Stimulated activated CD4-positive, alpha-beta T cell treated with anti-CD3 and anti-CD28 coated beads, Interleukin-1b, Interleukin-23, amount 100 ng/mL, for 1 hour (primary cell): ENCODE measurements at places on chromosomes 2 and 18.

GRCh38 chr2:142981069-142981378 lies 103.6 kb downstream of the KYNU start:
- DNase-seq, result no peak

DNA sequence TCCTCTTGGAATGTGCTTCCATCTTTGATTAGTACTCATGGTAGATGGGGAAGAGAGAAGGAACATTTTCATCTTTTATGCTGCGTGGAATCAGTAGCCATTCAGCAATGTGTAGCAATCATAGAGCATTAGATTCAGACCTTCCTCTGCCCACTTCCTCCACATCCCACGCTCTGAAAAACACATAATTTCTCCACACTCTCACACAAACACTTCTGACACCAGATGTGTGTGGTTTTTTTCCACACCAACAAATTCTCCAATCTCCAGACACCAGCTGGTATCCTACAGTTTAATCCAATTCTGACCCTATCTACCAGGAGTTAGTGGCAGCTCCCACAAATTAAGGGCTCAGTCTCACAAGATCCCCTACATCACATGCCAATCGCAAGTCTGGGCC lies 103.3 kb downstream of the AOX1 start:
- no peak for DNase-seq

GRCh38 chr2:36857713-36858112 lies 108.6 kb downstream of the STRN start:
- no peak for DNase-seq

DNA sequence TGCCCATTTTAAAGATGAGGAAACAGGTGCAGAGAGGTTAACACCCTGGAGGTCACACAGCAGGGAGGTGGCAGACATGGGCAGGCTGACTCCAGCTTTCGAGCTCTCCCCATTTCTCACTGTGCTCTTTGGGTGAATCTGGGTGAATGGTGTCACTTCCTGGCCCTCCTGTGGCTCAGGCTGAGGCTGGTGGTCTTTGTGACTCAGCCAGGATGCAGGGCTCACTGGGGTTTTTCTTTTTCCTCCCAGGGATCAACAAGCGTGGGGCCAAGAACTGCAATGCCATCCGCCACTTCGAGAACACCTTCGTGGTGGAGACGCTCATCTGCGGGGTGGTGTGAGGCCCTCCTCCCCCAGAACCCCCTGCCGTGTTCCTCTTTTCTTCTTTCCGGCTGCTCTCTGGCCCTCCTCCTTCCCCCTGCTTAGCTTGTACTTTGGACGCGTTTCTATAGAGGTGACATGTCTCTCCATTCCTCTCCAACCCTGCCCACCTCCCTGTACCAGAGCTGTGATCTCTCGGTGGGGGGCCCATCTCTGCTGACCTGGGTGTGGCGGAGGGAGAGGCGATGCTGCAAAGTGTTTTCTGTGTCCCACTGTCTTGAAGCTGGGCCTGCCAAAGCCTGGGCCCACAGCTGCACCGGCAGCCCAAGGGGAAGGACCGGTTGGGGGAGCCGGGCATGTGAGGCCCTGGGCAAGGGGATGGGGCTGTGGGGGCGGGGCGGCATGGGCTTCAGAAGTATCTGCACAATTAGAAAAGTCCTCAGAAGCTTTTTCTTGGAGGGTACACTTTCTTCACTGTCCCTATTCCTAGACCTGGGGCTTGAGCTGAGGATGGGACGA lies 13.2 kb downstream of the ITM2C start:
- no peak for DNase-seq

DNA sequence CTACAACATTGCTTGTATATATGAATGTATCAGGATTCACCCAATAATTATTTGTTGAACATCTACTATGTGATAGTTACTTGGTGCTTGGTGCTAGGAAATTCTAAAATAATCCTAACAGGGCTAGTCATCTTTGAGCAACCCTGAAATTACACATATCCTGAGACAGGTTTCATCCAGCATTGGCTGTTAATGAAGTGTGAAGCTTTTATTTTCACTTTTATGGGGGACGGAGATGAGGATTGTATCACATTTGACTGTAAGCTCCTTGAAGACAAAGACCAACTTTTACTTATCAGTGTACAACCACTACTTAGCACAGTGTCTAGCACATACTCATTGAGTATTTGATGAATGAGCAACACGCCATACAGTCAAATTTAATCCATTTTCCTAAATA lies 6.8 kb upstream of the GALM start:
- no peak for DNase-seq

- no peak for DNase-seq
Observed at GRCh38 chr2:128214866-128215460, 103.7 kb downstream of the HS6ST1 start.

DNA sequence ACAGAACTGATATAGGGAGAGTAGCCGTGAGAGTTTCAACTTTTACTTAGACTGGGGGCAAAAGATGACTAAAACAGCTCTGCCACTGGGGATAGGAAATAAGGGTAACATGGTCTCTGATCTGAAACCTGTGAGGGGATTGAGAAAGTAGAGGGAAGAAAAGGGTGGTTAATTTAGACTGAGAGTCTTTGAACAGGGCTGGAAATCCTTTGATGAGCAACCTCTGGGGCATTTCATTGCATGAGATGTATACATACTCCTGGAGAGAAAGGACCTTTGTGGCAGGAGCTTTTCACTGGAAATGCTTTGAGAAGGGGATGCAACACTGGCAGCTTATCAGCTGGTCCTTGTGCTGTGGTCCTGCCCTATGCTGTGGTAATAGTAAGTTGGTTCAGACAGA lies 9.4 kb downstream of the GALNT1 start:
- no peak for DNase-seq

DNA sequence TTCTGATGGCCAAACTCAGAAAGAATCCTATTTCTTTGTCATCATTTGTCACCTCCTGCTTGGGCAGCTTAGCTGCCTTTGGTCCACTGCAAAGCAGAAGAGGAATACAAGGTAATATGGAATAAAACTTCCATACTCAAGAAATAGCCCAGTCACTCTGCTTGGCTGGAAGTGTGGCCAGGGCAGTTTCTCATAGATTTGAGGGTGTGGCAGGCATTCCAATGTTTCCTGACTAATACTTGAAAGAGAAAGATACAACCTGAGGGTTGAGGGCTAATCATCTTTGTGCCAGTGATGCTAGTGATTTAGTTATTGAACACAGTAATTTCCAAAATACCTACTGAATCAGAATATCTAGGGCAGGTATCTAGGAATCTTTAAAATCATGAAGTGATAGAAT lies 83.1 kb downstream of the FAM161A start:
- no peak for DNase-seq

DNA sequence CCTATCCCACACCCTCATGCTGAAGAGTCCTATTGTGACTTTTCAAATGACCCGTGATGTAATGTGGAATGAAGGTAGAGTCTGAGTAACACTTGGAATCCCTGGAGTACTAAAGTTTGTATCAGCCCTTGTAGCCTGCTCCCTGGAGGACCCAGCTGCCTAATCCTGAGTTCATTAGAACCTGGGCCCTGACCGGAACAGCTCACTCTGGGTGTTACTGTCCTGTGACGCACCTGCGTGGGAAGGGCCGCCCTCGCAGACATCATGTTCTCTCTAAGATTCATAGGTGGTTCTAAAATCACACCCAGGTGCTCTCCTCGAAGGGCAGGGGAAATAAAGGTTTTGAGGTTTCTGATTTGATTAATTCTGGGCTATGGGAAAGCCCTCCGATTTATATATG lies 62.3 kb downstream of the NCK2 start:
- no peak for DNase-seq

DNA sequence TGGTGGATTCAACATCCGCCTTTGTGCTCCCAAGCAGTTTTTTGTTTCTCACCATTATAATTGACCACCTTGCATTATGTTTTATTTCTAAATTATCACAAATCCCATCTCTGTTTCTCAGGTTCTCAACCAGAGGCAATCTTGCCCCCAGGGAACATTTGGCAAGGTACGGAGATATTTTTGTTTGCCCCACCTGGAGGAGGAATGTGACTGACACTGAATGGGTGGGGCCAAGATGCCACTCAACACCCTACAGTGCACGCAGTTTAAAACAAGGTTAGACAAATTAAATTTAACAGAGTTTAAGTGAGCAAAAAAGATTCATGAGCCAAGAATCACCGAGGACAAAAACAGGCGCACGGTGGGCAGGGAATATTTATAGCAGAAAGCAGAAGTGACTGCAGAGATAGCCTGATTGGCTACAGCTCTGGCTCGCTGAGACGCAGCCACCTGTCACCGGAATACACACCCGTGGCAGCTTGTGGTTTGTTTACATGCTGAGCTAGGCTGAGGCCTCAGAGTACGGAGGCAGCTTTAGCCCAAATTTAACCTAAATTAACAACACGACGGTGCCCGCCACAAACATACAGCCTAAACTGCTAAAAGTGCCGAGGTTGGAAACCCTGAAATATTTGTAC lies 150.0 kb upstream of the ALKAL2 start:
- no peak for DNase-seq

GRCh38 chr2:168119515-168120141 lies 127.8 kb downstream of the STK39 start:
- no peak for DNase-seq

DNA sequence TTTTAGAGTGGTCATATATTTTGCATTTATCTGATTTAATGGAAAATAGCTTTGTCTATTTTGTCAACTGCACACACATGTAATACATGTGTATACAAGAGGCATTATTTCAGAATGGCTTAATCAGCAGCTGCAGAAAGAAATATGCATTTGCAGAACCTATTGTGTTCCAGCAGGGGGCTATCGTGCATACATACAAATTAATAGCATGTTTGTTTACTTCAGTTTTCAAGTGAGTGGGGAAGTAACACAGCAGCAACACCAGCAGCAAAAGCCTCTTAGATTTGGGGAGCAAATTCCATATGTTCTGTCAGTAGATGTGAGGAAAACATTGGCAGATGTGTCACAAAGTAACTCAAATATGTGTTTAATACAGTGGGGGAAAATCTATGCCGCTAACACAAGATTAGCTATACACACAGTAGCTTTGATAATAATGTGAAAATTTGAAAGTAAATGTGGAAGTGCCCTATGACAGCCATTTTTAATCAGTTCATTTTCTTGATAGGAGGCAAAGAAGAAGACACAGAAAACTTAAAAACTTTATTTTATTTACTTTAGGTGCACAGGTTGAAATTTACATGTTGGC lies 218.1 kb downstream of the WDR7 start:
- no peak for DNase-seq

DNA sequence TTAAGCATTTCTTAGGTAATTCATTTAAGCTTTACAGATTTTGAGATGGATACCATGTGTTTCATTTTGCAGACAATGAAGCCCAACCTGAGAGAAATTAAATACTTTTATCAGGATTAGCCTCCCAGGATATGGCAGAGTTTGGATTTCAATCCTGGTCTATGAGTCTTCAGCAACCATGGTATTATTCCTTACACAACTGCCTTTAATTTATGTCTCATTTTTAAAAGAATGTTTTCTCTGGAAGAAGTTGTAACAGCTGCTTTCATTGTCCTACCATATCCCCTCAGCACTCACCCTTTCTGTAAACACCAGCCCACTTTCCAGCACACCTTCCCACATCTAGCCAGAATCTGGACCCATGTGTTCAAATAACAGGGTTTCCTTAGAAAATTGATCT lies 863.7 kb upstream of the VRK2 start:
- DNase-seq, result no peak

DNA sequence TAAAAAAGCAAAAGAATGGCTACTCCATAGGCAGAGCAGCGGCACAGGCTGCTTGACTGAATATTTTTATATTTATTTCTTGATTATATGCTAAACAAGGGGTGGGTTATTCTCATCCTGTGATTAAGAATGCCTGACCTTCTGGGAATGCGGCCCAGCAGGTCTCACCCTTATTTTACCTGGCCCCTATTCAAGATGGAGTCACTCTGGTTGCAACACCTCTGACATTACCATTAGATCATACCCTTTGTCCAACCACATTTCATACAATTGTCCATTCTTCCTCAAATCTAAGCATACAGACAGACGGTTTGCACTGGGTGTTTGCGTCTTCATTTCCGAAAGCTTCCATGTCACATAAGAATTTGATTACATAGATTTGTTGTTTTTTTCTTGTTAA lies 168.2 kb downstream of the GALNT1 start:
- no peak for DNase-seq

DNA sequence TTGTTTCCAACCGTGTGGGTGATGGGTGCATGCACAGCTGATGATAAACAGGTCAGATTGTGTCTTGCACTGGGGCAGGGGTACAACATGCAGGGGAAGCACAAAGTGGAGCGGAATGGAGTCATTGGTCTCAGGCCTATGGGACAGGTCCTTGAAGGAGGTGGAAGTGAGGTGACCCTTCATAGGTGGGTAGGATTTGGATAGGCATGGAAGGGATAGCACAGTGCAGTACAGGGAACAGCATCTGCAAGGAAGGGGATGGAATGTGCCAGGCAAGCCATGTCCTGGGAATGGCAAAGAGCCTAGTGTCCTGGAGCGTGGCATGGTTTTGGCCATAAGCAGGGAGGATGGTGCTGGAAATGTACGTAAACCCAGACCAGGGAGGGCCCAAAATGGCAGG lies 143.9 kb downstream of the CAPN13 start:
- no peak for DNase-seq

GRCh38 chr2:149125031-149125725 lies 86.7 kb downstream of the LYPD6B start:
- DNase-seq, result no peak

- no peak for DNase-seq
Observed at GRCh38 chr2:5991305-5991968, 299.3 kb downstream of the SOX11 start.

- no peak for DNase-seq
Observed at GRCh38 chr2:123200035-123200434, 825.1 kb upstream of the CNTNAP5 start.

DNA sequence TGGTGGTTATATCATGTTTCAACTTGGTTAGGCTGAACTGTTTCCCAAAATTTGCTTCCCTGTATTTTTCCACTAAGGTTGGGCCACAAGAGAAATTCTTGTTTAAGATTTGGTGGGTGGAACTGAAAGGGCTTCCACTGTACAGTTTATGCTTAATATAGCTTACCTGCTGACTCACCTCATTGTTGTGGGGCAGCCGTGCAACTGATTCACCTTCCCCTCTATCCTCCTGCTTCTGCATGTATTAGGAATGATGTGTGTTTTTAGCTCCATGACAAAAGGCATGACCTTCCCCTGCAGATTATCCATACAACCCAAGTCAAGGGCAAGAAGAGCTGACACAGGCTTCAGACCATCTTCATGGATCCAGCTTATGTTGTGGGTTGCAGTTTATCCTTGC lies 98.4 kb upstream of the GULP1 start:
- DNase-seq, result no peak
